Fibroblast of lung (primary cell): ENCODE measurements at places on chromosomes 5 and 9. TPM values are rescaled to one million over a fixed set of nuclear protein-coding genes. Genes with fewer than 3 reads are reported as not detected.

GRCh38 chr9:107308461-107308860 is 25.4 kb downstream of the RAD23B start:
- no peak for DNase-seq

DNA sequence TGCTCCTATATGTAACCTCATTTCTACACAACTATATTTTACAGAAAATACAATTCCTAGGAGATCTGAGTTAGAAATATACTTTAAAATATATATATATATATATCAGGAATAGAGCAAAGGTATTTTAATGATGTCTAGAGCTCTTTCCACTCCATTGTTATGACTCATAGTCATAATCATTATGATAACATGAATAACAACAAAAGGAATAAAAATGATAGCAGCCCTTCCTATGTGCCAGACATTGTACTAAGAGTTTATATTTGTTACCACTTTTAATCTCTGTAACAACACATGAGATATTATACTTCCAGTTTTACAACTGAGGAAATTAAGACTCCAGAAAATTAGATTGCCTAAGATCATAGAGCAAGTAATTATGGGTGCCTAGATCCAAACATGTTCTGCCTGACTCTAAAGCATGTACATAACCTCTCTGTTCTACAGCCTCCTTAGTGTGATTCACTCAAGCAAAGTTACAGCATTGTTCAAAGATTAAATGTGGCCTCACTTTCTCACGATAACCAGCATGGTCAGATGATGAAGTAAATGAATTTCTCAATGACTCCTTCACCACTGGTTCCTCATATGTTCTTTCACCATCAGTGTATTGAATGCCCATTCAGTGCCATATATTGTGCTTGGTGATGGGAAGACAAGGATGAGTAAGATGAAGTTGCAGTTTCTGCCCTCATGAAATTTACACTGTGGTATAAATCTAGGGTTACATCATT is 452.1 kb downstream of the EFNA5 start:
- DNase-seq, result no peak

- DNase-seq, result no peak
Observed at GRCh38 chr5:61423487-61424145, 91.6 kb downstream of the ZSWIM6 start.

- DNase-seq, result peak; percentile 41
Observed at GRCh38 chr5:140402258-140403074, 833 bp downstream of the ANKHD1 start.

GRCh38 chr9:99026271-99026955 is 78.5 kb upstream of the TGFBR1 start:
- DNase-seq, result no peak

DNA sequence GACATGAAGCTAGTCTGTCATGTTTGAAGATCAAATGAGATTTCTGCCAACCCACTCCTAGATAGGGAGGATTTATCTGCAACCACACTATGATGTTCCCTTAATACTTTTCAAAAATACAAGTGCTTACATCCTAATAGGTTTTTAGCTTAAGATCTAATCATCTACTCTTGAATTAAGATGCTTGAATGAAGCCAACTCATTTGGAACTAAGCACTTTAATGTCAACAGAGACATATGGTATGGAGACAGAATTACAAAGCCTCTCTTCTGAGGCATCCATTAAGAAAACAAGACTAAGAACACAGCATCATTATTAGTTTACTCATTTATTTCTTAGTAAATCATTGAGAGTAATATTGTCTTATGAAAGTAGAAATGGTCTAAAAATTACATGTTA is 139.3 kb upstream of the NFIB start:
- no peak for DNase-seq

GRCh38 chr5:179488491-179488890 is 61.9 kb upstream of the RUFY1 start:
- DNase-seq, result no peak

- no peak for DNase-seq
Observed at GRCh38 chr9:130157079-130157478, 15.1 kb upstream of the NCS1 start.

Gene AK3
- 53.9 and 90.3 TPM in 2 replicates for total RNA-seq

Gene FGF1
- total RNA-seq, result 0.77 and 3.5 TPM in 2 replicates

Gene AGXT2
- total RNA-seq, result not detected in 2 replicates

Gene IPO11
- total RNA-seq, result 23.6 and 28.2 TPM in 2 replicates

Gene ARL10
- total RNA-seq, result 9.8 and 11.1 TPM in 2 replicates

Gene KCNN2
- total RNA-seq, result 0.50 TPM in 1 of 2 replicates, not detected in the other

Gene LOX
- 33.4 and 81.9 TPM in 2 replicates for total RNA-seq

Gene OR1J2
- total RNA-seq, result 0.26 and 0.33 TPM in 2 replicates

Gene TPPP
- total RNA-seq, result 0.17 and 0.26 TPM in 2 replicates

Gene ZNF883
- 6.2 and 9.7 TPM in 2 replicates for total RNA-seq

Gene LCN2
- not detected in 2 replicates for total RNA-seq
